CD4-positive, alpha-beta T cell treated with Interleukin-21 for 1 hour (primary cell): ENCODE measurements at places on chromosomes 12 and 14.
A peak's percentile ranks its signal among the peaks of the same experiment; 100 is the strongest.

DNA sequence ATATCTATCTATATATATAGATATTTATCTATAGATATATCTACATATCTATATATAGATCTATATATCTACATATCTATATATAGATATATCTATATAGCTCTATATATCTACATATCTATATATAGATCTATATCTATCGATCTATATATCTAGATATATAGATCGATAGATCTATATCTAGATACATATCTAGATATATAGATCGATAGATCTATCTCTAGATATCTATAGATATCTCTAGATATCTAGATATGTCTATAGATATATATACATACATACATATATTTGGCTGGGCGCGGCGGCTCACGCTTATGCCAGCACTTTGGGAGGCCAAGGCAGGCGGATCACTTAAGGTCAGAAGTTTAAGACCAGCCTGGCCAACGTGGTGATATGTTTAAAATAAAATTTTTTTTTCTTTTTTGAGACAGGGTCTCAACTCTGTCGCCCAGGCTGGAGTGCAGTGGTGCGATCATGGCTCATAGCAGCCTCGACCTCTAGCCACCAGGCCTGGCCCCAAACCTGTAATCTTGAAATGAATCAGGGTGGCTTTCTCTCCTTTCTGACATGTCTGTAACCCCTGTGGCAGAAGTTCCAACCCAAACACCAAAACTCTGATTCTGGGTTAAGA is 18.1 kb downstream of the ARPC3 start:
- DNase-seq = no peak

GRCh38 chr12:111925171-111925570 is 83.1 kb downstream of the MAPKAPK5 start:
- DNase-seq = no peak

DNA sequence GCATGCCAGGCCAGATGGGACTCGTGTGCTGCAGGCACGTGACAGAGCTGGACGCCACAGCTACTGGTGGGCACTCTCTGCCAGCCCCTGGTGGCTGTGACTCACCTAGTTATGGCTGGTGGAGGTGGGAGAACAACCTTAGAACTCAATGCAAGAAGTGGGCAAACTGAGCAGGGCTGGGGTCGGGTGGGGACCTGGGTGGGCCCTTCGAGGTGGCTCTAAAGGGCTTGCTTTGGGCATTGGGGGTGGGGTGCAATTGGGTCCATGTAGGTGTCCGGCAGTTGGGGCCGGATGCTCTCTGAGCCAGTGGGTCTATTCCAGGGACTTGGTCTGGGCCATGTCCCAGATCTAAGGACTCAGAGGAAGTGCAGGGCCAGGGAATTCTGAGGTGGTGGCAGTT is 5.1 kb upstream of the SERPINA12 start:
- DNase-seq = no peak

DNA sequence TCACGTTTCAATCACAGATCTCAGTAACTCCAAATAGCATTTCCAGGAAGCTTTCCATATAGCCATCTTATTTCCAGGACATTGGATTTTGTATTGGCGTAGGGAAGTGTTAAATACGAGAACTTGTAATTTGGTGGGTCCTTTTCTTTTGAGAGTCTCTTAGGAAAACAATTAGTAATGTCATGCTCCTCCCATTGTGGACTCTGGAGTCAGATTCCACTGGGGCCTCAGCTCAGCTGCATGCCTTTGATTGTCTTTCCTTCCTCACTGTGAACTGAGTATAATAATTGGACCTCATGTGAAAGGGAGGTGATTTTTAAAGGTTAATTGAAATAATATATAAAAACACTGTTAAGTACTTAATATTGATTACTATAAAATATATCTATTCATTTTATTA is 462.6 kb downstream of the NPAS3 start:
- no peak for DNase-seq

GRCh38 chr12:26247873-26248272 is 52.5 kb downstream of the SSPN start:
- no peak for DNase-seq

GRCh38 chr14:94397289-94398181 is 9.1 kb upstream of the SERPINA1 start:
- no peak for DNase-seq

DNA sequence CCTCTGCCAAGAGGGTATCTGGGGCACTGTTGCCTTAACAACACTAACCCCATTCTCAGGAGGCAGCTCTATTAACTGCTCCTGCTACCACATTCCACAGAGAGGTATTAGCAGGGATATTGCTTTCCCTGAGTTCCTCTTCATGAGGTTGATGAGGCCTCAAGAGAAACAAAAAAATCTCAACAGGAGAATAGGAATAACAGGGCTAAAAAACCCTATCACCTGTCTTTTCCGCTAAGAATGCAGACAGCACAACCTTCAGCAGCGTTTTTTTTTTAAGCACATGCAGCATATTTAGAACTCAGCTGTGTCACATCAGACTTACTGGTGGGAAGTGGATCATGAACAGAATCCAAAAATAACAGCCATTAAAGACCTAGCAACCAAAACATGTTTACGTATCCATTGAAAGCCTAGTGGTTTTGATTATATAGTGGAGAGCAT is 29.2 kb downstream of the ATF7 start:
- DNase-seq = no peak

DNA sequence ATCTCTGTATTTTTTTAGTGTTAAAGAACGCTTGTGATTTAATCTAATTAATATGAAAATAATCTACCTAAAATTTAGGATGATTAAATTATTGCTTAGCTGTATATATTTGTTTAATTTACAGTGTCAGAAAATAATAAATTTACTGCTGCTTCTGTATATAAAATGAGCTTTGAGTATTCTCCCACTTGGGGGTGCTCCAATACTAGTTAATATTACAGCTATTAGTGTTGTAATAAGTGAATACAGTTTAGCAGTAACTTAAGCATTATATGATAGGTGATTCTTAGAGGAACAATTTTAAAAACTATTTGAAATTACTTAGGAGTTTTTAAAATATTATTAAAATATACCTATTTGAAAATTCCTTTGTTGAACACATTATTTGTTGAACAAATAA is 62.2 kb downstream of the PAPOLA start:
- DNase-seq = no peak

- DNase-seq = no peak
These were observed 618 bp downstream of the GNPNAT1 start for GRCh38 chr14:52790756-52791222.

DNA sequence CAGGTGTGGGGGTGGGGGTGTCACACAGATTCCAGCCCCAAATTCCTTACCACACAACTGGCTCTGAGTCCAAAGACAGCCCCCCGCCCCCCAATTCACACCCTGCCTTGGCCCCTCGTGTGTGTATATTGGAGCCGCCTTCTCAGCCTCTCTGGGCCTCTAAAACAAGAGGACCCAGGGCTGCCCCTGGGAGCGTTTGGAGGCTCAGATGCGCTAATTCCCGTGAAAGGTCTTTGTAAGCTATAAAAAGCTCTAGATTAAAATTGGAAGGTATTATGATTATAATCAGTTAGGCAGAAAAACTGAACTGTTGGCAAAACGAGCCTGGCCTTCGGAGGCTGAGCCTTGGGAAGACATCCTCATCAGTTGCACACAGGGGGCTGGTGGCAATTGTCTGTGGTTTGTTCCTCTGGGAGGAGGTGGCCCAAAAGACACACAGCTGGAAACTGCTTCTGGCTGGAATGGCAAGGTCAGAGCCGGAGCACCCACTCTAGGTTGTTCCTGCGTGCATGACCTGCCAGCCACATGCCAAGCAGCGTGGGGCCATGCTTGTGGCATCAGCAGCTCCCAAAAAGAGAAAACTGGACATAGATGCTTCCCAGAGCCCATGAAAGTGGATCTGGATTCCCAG is 118.5 kb downstream of the PHETA1 start:
- DNase-seq = no peak

- no peak for DNase-seq
These were observed 621.0 kb downstream of the BCL11B start for GRCh38 chr14:98651037-98651436.

DNA sequence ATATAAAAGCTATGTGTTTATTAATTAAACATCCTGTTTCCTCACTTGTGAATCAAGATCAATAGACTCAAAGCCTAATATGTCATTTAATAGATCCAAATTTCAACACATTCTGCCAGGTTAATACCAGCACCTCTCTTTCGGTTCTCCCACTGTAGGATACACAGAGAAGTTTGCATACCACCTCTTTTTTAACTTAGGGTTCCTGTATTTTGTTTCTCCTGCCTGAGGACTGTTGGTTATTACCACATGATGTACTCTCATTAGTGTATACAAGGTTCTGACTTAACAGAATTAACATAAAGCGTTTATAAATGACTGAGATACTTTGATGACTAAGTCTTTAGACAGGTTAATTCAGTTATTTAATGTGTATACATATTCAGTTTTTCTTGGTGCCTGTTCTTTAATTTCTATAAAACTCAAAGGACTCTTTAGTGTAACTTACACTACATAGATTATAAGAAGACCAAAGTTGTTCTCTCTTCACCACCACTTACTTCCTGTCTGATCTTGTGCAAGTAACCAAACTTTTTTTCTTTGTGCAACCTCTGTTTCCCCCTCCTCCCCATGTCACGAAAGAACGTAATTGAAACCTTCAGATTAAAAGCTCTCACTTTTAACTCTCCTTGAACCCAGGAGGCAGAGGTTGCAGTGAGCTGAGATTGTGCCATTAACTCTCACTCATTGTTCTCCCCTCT is 89.8 kb upstream of the DNM1L start:
- DNase-seq = peak; percentile 1

- no peak for DNase-seq
These were observed 72.7 kb downstream of the TPH2 start for GRCh38 chr12:72011374-72011773.

- no peak for DNase-seq
These were observed 19.2 kb upstream of the MAP1LC3B2 start for GRCh38 chr12:116539905-116540482.

GRCh38 chr14:21168055-21168454 is 12.2 kb upstream of the OR5AU1 start:
- no peak for DNase-seq

GRCh38 chr12:97681612-97682504 is 219.3 kb downstream of the RMST start:
- DNase-seq = no peak

- DNase-seq = no peak
These were observed 20.6 kb upstream of the PYGL start for GRCh38 chr14:50964683-50965390.

GRCh38 chr12:46259071-46259470 is 9.8 kb downstream of the SLC38A1 start:
- DNase-seq = no peak

GRCh38 chr12:34215213-34215892 is 193.1 kb downstream of the ALG10 start:
- no peak for DNase-seq

- DNase-seq = no peak
These were observed 222.3 kb upstream of the TMTC1 start for GRCh38 chr12:30006021-30006420.

GRCh38 chr12:1108276-1108675 is 117.3 kb downstream of the ERC1 start:
- DNase-seq = no peak

- DNase-seq = no peak
These were observed 7.1 kb upstream of the LGMN start for GRCh38 chr14:92755495-92755894.

DNA sequence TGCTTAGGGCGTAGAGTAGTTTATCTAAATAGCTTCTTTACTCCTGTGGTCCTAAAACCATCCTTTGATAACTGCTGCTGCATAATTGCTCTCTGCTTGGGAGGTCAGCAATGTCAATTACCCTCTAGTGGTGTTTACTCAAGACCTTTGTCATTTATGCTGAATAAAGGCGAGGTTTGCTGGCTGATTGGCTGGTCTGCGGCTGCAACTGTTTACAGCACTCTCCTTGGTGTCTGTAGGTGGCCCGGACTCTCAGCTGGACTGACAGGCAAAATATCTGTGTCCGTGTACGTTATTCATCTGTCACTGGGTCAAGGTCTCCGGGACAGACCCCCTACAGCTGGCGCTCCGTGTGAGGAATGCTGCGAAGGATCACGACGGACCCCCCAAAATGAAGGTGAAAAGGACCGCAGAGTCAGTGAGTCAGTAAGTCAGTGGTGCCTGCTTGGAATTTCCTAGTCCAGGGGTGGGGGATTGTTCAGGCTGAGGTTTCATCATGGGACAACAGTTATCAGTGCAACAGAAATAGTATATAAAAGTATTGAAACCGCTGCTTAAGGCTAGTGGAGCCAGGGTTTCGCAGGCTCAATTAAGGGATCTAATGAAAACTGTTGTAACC is 253.3 kb upstream of the DIO2 start:
- no peak for DNase-seq

DNA sequence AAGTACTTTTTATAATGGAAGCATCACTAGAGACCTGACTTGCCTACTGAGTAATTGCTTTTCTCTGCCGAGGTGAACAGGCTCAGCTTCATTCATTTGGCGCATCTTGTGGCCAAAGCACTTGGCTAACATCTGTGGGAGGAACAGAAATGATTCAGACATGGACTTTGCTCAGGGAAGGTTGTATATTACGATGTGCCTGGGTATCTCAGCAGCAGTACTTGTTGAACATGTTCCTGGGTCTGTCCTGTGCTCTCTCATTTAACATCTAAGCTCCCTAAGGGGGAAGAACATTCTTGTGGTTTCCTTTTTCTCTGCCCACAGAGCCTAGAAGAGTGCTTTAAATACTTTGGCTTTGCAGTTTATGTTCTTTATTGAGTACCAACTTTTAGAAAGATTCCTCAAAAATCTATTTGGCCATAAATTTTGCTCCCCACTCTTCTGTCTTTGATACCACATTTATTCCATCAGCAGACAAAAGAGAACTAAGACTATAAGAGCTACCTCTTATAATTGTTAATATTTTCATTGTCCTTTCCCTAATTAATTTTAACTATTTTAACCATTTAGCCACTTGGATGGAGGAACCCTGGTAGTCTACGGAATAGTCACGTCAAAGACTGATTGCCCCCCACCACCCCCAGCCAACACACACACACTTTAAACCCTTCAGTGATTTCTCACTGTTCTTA is 101.2 kb upstream of the EGLN3 start:
- peak; percentile 8 for DNase-seq
